Activated CD8-positive, alpha-beta memory T cell treated with anti-CD3 and anti-CD28 coated beads for 48 hours (primary cell): ENCODE measurements at places on chromosomes 4 and X.

- no peak for DNase-seq
Measured at GRCh38 chrX:110341189-110342035, 17.2 kb upstream of the RTL9 start.

- DNase-seq: no peak
Measured at GRCh38 chrX:38514016-38514854, 47.1 kb upstream of the TSPAN7 start.

DNA sequence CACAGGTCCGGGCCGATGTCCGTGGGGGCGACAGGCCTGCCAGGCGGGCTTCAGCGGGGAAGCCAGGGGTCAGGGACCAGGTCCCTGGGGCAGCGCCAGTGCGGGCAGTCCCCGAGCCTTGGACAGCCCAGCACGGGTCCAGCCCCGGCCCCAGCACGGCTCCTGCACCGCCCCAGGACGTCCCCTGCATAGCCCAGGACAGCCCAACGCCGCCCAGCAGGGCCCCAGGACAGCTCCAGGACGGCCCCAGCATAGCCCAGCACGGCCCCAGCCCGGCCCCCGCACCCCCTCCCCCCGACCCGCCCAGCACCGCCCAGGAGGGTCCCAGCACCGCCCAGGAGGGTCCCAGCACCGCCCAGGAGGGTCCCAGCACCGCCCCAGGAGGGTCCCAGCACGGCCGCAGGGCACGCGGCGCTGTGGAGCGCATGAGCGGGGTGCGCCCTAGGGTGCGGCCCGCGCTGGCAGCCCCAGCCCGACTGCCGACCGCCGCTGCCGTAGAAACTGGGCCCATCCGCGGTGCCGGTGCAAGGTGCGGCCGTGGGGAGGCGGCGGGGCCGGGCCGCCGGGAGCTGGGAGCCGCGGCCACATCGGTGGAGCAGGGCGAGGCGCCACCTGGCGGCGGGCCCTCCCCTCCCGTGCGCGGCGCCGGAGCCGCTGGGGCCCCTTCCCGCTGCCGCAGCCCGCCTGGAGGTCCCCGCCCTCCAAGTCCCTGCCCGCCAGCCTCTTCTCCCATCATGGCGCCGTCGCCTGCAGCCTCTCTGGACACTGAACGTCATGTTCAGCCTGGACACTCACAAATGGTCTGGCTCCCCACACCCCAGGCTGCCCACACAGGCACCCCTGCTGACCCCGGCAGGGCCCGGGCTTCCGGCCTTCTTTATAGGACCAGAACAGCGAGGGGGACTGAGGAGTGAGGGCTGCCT lies 106.8 kb upstream of the NKX1-1 start:
- DNase-seq: peak; percentile 11

DNA sequence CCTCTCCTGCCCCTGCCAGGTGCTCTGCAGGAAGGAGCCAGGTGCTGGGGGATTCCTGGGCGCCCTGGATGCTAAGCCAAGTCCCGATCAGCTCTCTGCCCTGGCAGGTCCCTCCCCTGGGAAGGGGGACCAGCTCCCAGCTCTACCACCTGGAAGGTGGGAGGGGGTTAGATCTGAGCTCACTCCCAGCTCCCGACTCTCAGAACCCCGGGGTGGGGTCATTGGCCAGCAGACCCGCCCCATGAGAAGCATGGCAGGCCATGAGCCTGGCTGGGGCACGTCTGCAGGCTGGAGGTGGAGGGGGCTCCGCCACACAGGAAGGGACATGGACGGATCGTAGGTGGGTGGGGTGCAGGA lies 83.4 kb upstream of the NKX1-1 start:
- no peak for DNase-seq

- no peak for DNase-seq
Measured at GRCh38 chrX:125205133-125205917, 114.3 kb upstream of the TEX13C start.

DNA sequence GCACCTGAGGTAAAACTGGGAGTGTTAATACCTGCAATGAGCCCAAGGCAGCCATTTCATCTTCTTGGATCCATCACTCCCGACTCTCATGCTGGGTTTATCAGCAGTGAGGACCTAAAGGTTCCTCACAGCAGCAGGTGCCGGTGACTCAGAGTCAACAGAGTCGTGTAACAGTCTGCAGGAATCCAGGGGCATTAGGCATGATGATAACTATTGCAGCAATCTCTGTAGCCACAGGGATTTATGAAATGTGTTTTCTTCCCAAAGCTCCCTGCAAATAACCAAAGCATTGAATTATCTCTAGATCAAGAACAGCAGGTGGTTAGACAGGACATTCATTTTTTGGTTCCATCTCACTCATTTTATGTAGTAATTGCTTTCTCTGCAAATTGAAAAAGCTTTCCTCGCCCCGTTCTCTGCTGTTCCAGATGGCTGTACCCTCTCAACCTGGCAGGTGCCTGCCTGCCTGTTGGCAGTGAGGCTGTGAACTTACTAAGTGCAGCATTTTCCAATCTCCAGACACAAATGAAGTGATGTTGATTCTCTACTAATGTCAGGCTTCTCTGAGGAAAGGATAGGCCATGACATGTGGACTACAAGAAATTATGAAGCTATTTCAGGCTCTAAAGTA lies 48.1 kb upstream of the TSPAN7 start:
- DNase-seq: no peak

- no peak for DNase-seq
Measured at GRCh38 chr4:177862541-177863176, 420.4 kb upstream of the AGA start.

GRCh38 chrX:39911278-39911897 lies 186.4 kb downstream of the BCOR start:
- DNase-seq: no peak

GRCh38 chr4:167119392-167119791 lies 114.9 kb downstream of the SPOCK3 start:
- no peak for DNase-seq

DNA sequence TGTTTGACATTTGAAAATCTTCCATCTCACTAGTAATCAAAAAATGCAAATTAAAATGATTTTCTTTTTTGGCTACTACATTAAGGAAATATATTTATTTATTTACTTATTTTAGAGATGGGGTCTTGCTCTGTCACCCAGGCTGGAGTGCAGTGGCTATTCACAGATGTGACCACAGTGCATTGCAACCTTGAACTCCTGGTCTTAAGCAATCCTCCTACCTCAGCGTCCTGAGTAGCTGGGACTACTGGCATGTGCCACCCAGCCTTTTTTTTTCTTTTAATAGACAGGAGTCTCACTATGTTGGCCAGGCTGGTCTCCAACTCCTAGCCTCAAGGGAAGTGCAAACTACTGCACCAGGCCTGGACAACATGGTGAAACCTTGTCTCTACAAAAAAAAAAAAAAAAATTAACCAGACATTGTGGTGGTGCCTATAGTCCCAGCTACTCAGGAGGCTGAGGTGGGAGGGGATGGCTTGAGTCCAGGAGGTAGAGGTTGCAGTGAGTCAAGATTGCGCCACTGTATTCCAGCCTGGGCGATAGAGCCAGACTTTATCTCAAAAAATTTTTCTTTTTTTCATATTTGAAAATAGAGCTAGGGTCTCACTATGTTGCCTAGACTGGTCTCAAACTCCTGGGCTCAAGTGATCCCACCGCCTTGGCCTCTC lies 4.4 kb upstream of the SMIM14 start:
- no peak for DNase-seq

DNA sequence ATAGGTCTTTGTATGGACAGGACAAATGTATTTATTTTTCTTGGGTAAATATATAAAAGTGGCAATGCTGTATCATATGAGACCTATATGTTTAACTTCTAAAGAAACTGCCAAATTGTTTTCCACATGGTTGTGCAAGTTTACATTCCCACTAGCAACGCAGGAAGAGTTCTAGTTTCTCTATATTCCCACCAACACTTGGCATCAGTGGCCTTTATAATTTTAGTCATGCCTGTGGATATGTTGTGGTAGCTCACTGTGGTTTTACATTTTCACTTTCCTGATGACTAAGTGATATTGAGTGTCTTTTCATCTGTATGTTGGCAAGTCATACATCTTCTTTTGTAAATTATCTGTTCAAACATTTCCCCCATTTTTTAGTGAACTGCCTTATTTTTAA lies 126.0 kb downstream of the EMCN start:
- DNase-seq: no peak

GRCh38 chr4:73523126-73523525 lies 41.6 kb downstream of the AFM start:
- DNase-seq: no peak

DNA sequence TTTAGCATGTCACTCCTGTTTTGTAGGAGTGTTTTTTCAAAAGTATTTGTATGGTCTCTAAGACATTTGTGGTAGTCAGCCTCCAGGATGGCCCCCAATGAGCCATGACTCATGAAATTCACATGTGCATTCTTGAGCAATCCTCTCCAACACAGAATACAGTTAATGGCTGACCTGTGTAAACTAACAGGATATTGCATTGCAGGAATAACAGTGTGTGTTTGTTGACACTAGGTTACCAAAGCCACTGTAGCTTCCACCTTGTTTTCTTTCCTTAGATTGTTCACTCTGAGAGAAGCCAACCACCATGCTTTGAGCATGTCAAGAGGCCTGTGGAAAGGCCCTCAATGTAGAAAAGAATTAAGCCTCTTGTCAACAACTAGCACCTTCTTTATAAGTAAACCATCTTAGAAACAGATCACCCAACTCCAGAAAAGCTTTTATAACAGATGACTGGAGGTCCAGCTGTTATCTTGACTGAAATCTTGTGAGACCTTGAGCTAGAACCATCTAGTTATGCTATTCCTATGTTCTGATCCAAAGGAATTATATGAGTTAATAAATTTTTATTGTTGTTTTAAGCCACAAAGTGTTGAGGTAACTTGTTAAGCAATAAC lies 28.5 kb downstream of the TBCK start:
- DNase-seq: no peak

DNA sequence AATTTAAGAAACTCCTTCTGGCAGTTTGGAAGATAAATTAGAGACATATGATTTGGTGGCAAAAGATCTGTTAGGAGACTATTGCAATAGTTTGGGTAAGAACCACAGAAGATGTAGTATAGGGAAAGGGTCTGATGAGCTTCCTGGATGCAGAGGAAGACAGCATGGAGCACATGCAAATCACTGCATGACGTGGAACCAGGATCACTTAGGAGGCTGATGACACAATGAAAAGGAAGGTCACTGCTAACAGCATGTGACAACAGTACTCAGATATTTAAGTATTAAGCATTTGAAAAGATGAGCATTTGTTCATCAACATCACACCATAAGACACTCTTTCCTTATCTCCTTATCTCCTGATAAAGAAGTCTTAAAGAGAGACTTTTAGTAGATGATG lies 167.8 kb upstream of the LDB2 start:
- no peak for DNase-seq

- DNase-seq: no peak
Measured at GRCh38 chr4:183918696-183919095, 13.6 kb downstream of the STOX2 start.

DNA sequence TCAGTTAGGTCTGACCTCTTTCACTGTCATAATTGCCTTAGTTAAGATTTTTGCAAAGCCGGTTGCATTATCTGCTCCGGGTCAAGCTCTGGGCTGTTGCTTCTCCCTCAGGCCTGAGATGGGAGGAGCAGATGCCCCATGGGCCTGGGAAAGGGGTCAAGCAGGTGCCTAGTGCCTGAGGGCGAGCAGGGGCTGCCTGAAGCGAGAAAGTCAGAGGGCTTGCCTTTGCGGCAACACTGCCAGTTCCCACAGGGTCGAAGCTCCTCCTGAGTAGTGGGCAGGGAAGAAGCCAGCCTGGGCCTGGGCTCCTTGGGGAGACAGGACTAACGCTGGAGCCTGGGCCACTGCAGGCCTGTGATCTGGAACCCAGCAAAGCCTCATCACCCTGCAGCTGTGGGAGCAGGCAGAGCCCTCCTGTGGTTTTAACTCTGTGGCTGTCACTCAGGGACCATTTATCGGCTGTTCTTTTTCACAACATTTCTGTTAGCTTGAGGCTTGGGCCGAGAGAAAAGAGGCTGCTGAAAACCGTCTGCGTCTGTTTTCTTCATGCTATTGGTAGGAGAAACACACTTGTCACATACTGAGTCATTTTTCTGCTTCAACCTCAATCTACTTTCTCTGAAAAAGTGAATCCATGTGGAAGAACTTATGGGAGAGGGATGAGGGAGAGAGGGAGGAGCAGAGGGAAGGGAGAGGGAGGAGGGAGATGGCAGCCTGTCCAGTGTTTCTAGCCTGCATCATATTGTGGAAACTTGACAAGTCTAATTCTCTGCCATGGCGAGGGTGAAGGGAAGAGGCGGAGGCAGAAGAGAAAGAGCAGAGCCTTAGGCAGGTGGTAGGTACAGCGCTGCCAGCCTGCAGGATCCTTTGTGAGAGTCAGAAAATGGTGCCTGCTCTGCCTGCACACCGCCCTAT lies 68.4 kb downstream of the RHOH start:
- DNase-seq: no peak

GRCh38 chr4:7591409-7592053 lies 156.8 kb upstream of the PSAPL1 start:
- DNase-seq: no peak

DNA sequence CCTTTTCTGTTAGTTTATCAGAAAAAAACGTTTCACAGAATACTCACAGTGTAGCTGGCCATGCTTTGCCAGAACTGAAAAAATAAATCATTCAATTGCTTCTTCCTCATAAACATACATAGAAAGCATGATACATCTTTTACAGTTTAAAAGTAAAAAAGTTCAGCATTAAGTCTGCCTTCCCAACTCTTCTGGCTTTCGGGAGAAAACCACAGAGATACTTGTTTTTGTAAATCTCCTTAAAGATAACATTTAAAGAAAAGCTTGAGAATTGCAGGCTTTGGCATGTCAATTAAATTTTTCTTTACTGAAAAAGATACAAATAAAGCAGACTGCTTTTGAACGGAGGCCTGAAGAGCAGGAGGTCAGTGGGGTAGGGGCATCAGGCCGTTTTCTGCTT lies 66.8 kb downstream of the SEC24D start:
- no peak for DNase-seq

DNA sequence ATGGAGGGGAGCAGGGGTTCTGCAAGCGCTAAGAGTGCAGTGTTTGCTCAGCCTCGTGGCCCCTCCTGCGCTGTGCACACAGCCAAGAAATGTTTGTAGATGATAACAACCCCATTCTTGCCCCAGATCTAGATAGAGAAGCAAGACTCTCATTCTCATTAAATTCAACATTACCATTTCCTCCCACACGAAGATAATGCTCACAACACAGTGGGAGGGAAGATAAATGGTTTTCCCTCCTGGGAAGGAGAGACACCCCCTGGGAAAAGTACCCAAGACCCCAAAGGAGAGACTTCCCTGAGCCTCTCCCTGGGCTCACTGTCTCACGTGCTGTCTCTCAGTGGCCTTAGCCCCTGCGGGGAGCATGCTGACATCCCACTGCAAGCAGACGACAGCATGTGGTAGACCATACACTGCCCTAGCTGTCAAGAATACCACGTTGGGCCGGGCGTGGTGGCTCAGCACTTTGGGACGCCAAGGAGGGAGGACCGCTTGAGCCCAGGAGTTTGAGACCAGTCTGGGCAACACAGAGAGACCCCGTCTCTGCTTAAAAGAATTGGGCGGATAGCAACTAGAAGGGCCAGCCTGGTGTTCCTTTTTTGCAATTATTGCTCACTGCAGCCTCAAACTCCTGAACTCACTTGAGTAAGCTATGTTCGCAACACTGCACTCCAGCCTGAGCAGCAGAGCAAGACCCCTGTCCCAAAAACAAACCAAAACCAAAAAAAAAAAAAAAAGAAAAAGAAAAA lies 34.9 kb upstream of the IQSEC2 start:
- no peak for DNase-seq

- DNase-seq: no peak
Measured at GRCh38 chr4:8201321-8201781, 2.3 kb downstream of the SH3TC1 start.

- no peak for DNase-seq
Measured at GRCh38 chrX:33183361-33183760, 28.0 kb downstream of the DMD start.

GRCh38 chrX:15204130-15204751 lies 65.6 kb downstream of the ASB9 start:
- no peak for DNase-seq
